NCI-H187 (cell line): ENCODE measurements at places on chromosomes 2 and 18.

- no peak for DNase-seq
Observed at GRCh38 chr18:3305933-3306332, 44.0 kb downstream of the MYL12B start.

DNA sequence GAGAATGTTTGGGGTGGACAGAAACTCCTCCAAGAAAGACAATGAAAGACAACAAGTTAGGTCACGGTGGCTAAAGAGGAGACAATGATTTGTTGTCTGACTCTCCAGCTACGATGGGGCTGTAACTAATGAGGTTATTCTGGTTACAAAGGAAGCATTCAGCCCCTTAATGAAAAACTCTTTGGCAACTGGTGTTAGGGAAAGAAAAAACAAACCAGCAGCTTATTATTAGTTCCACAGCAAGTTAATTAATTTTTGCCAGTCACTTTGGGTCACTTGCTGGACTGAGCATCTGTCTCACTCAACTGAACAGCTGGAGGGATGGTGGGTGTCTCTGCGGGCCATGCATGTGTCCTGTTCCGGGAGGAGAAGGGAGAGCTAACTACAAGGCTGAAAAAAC lies 263.7 kb downstream of the ALK start:
- DNase-seq, result no peak

DNA sequence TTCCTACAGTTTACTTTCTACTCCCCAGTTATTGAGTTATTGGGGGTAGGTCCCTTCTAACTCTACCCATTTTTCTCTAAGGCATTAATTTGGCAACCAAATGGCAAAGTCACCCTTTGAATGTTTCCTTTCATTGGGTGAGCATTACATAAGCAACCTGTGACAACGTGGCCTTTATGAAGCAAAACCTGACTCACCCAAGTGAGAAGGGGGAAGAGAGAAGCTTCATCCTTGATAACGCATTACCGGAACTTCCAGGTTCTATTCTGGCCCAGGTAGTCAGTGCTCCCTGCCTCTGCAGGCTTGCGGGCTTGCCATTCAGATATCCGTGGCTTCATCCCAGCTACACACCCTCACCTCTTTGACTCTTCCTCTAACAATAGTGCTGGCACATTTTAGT lies 39.1 kb upstream of the FAM124B start:
- no peak for DNase-seq

GRCh38 chr2:51710222-51710621 lies 678.3 kb upstream of the NRXN1 start:
- DNase-seq, result peak; percentile 18

GRCh38 chr18:80168346-80168745 lies 59.3 kb downstream of the ADNP2 start:
- no peak for DNase-seq

DNA sequence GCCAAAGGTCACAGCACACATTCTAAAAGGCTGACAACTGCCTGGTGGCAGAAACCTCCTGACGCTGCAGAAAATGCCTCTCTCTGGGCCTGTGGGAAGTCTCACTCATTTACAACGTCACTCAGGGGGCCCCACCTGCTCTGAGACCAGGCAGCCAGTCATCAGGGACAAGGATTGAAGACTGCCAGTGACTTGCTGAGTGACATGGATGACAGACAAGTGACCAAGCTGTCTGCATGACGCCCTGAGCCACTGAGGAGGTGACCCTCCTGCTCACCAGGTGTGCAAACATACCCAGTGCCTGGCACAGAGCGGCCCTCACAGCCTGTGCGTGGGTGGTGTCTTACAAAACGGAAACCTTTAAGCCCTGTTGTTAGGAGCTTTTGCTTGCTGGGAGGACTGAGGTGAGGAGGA lies 392.4 kb downstream of the TNS1 start:
- peak; percentile 36 for DNase-seq

GRCh38 chr2:53802617-53803151 lies 15.8 kb downstream of the ERLEC1 start:
- no peak for DNase-seq

GRCh38 chr18:48827291-48828193 lies 123.2 kb downstream of the SMAD7 start:
- DNase-seq, result no peak

DNA sequence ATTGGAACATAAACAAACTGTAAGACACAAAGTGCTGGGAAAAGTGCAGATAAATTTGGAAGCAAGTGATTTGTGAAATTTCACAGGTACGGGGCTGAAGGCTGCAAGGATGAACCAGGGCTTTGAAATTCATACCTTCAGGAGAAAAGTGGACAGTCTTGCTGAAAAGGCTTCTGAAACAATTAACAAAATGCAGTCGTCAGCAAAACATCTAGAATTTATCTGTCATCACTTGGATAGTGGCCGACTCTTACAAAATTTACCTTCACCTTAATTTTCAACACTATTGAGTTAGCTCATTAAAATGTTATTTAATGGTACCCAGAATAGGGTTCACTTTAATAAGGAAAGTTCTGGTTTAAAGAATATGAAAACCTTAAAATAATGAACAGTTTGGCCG lies 138.3 kb downstream of the SNTG2 start:
- DNase-seq, result no peak

DNA sequence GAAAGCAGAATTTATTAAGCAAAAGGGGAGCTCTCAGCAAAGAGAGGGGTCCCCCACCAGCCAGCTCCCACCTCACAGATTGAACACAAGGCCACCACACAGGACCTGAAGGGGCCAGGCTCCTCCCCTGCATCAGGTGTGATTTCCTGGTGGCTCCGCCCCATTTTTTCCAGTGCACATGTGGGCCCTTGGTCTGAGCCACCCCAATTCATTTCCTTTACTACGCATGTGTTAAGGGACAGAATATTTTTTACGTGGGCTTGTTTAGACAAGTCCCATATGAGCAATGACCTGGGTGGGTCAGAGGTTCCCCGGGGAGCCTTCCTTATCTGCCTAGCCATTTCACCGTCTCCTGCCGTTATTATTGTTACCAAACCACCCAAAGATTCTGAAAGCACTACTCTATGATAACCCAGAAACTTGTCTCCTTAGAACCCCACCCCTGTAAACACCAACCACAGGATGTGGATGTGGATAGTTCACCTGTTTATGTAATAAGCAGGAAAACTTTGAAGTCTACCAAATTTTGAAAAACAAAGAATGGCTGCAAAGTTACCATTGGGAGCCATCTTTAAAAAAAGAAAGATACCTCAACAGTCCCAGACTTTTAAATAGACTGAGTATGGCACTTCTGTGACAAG lies 191.7 kb downstream of the CD226 start:
- no peak for DNase-seq

DNA sequence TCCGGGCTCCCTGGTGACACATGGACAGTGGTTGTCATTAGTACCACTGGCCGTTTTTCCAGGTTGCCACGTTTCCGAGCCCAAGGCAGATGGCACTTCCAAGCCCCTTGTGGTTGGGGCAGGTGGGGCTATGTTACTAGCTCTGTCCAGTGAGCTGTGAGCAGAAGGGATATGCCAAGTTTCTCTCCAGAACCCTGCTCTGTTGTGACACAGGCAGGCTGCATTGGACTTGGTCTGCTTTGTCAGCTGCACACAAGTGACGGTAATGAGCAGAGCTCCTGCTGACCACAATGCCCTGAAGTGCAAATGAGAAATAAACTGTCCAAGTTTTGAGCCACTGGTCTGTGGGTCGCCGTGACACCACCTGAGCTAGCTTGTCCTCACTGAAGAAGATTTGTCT lies 118.8 kb downstream of the GYPC start:
- DNase-seq, result no peak

DNA sequence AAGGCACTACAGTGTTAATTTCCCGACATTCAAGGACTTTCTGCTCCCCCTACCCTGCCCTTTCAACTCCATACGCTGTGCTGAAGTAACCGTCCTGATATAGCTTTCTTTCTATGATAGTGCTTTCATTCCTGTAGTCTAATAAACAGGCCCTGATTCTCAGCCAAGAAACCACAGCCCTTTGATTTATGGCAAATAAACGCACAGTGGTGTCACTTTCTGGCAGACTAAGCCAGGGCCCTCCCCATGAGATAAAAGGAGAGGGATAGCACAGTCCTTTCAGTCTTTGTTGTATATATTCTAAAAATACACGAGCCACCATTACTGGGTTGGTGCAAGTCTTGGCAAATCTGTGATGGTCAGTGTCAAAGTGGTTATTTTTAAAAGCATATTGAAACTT lies 291.2 kb downstream of the ALPK2 start:
- no peak for DNase-seq

GRCh38 chr2:11716689-11717321 lies 29.6 kb upstream of the LPIN1 start:
- DNase-seq, result no peak

- DNase-seq, result no peak
Observed at GRCh38 chr2:197435598-197436420, 981 bp upstream of the SF3B1 start.

GRCh38 chr2:23489471-23490322 lies 104.7 kb downstream of the KLHL29 start:
- no peak for DNase-seq

DNA sequence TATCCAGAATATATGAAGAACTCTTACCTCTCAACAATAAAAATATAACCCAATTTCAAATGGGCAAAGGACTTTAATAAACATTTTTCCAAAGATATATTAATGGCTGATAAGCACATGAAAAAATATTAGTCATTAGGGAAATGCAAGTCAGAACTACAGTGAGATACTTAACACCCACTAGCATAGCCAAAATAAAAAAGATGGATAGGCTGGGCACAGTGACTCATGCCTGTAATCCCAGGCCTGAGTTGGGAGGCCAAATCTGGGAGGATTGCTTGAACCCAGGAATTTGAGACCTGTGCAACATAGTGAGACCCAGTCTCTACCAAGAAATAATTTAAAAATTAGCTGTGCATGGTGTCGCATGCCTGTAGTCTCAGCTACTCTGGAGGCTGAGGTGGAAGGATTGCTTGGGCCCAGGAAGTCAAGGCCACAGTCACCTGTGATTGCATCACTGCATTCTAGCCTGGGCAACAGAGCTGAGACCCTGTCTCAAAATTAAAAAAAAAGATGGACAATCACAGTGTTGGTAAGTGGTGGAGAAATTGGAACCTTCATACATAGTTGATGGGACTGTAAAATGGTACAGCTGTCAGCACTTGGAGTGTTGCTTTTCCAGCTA lies 25.1 kb downstream of the MARCHF7 start:
- no peak for DNase-seq

DNA sequence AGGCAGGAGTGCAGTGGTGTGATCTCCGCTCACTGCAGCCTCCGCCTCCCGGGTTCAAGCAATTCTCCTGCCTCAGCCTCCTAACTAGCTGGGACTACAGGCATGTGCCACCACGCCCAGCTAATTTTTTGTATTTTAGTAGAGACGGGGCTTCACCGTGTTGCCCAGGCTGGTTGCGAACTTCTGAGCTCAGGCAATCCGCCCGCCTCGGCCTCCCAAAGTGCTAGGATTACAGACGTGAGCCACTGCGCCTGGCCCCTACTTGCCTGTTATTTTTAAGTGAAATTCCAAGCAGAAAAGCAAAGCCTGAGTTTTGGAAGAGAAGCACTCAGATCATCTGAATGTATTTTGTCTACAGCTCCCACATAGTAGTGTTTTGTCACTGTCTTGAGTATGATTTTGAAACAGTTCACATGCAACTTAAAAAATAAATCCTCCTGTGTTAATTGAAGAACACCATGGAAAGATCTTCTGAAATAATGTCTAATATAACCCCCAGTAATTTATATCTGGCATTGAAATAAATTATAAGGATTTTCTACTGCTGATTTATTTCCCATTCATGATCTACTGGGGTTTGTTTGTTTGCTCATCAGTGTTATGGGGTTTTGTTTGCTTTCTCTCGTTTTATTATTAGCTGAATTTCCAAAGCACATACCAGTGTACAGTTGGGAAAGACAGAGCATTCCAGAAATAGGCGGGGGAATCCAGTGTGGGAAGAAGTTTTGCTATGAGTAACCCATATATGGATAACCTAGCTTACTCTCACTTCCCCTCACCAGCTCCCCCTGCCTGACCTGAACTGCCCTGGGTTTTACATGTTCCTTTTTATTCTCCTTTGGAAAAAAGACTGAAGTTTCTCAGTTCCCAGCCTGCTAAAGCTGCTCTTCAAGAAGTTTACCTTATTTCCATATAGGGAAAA lies 80.1 kb upstream of the MAP3K20 start:
- no peak for DNase-seq

DNA sequence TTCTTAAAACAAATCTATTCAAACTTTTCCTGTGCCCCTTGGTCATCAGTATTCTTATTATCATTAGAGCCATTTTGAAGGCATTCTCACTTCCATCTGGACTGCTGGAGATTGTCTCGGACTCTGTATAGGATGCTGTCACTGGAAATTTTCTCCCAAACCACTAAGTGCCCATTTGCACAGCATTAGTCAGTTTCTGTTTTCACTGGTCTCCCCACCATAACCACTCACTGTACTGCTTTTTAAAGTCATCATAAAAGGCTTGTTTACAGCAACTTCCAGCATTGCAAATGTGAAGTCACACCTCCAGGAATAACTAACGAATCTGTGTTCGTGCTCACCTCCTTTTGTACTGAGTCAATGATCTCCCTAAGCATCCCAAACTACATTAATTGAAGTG lies 150.9 kb upstream of the SERTAD2 start:
- no peak for DNase-seq

GRCh38 chr2:22829791-22830190 lies 555.2 kb upstream of the KLHL29 start:
- DNase-seq, result no peak

- no peak for DNase-seq
Observed at GRCh38 chr2:50856016-50856541, 175.9 kb downstream of the NRXN1 start.

- DNase-seq, result no peak
Observed at GRCh38 chr2:170073288-170073687, 104.7 kb upstream of the MYO3B start.

DNA sequence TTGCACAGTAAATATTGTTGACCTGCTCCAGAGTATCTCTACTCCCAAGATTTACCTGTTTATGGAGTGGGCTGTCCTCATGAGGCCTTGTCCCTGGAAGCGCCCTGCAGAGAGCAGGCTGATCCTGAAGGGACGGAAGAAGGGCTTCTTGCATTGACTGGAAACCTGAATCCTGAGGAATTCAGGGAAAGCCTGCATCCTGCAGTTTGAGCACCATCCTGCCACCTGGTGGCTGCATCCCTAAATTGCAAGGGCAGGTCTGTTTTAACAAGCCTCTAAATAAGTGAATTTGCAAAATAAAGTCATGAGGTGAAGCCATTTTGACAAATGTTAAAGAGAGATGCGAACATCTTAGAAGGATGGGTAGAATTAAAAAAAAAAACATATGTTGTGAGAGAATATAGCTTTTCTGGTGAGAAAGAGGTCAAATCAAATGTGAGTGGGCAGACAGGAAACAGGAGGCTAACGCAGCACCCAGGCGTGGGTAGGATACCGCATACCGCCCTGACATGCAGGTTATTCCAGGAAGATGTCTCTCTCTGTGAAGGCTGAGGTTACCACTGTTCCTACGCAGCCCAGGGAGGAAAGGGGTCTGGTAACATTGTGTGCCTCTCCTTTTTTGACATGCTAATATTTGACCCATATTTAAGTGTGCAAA lies 754.9 kb downstream of the RNF144A start:
- peak; percentile 66 for DNase-seq

- no peak for DNase-seq
Observed at GRCh38 chr2:70569559-70569958, 15.9 kb upstream of the TGFA start.
